ENCODE measurements at places on chromosomes 11 and 22.

DNA sequence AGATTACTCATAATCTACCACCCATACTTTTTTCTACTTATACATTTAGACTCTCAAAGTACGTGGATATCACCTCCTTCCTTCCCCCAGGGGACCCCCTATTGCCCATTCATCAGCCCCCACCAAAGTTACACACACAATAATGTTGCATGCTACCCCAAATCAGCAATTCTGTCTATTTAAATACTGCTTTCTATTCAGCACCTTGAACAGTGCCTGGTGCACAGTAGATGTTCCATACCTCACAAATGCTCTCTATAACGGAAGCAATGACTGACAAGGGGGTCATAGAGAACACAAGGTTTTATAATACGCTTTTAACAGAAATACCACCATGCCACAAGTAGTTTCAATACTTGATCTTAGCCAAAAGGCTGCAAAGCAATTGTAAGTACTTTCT lies 370.7 kb downstream of the MIAT start:
- DNase-seq: no peak

DNA sequence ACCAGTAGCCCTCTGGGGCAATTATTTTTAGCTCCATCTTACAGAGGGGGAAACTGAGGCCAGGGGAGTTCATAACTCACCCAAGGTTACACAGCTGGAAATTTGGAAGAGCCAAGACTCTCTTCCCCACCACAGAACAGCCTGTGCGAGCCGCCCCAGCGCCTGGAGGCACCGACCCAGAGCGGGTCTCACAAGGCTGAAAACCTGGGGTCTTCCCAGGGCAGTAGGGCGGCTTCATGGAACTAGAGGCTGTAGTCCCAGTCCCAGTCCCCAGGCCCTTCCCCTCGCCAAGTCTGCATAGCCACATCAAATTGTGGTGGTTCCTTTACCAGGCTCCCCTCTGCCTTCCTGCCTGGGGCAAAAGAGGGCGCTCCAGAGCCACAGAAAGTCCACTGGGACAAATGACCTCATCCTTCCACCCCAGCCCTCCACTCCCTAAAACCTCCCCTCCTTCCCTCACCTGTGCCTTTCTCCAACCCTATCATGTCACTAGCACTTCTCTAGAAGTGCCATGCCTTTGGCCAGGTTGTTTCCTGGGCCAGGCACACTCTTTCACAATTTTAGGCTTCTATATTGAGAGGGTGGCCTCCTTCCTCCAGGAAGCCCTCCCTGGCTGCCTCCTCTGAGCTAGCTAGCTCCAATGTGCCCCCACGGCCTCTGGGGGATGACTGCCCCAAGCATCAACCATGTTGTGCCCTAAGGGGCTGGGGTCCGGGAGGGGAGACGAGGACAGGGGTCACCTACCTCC lies 15.2 kb upstream of the CDC42EP1 start:
- no peak for DNase-seq

DNA sequence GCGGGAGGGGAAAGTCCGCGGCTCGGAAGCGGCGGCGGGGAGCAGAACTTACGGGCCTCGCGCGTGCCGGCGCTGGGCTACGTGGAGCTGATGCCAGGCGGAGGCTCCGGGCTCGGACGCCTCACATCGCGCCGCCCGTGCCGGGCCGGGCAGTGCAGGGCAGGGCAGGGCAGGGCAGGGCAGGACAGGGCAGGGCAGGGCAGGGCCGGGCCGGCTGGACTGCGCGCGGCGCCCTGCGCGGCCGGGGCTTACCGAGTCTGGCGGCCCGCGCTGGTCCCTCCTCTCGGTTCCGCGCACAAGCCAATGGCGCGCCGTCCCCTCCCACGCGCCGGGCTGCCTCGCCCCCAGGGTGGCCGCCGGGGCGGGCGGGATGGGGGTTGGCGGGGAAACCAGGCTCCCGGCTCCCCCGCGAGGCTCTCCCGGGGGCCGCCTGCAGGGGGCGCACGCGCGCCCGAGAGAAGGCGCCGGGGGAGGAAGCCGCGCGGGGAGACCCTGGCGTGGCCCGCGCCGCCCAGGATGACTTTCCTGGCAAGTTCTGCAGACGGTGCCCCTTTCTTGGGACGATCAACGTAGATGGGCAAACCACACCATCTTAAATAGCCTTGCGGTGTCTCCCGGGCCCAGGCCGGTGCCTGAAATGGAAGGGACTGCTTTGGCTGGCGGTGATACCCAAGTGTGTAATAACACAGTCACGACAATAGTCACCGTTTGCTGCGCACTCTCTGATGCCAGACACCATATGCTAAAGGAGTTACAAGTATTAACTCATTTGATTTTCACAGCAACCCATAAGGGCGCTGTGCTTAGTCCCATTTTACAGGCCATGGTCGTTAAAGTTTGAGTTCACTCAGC lies at the start of gene TP53I11:
Gene TP53I11 (minus strand): TSS at position 259 of the 852 bp plus-strand sequence. CDS start 12,548 bp downstream, outside the sequence.
- no peak for DNase-seq

DNA sequence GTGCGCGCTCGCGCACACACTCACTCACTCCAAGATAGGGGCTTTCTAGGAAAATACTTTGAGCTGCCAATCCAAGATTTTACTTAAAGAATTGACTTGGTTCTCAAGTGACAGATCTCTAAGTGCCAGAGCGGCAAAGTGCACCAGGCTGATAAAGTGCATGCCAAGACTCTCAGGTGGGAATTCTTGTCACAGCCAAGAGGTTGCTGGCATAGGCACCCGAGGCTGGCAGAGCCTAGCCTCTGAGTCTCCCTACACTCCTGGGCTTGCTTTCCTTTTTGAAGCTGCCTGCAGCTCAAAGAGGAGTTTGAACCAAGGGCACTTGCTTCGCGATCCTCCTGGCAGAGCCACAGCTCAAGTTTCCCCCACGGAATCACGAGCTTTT lies 2.5 kb upstream of the ADM start:
- DNase-seq: no peak

- no peak for DNase-seq
Observed at GRCh38 chr11:117933475-117933874, 4.3 kb upstream of the TMPRSS13 start.

DNA sequence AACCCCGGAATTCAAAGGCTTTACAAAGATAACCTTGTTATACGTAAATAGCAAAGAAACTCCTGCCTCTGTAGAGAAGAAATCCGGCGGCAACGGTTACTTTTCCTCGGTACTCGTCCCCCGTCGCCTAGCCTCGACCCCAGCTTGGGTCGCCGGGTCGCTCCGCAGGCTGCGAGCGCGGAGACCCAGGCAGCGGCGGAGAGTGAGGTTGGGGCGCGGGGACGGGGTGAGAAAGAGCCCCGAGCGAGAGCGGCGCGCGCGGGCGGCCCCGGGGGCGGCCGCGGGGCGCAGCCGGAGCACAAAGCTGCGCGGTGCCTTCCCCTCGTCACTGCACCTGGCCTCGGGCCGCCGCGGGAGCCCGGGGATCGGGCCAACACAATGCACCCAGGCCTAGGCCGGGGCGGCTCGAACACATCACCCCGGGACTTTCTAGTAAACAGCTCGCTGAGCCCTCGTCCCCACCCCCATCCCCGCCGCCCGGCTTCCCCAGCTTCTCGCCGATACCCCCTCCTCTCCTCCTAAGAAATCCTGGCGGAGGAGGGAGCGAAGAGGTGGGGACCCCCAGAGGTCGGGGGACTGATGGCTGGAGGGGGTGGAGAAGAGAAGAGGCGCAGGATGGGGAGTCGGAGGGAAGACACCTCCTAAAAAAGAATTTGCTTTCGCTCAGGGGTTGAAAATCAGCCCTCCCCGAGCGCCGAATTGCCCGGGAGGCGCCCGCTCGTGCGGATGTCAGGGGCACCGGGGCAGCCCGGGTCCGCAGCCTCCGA lies 845 bp downstream of the MPPED2 start:
- no peak for DNase-seq

DNA sequence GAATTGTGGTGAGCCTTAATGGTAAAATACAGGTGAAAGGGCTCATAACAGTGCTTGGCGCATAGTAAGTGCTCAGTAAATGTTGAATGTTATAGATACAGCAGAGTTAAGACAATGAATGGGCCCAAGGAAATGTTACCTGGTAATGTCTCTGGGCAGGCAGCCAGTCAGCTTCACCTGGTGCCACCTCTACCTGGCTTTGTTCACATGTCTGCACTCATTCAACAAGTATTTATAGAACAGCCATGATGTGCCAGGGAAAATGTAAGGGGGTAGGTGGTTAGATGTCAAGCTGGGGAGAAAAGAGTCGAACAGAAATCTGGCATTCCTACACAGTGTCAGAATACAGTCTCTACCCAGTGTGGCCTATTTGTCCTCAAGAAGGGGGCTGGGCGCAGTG lies 238.8 kb upstream of the SYN3 start:
- DNase-seq: no peak

DNA sequence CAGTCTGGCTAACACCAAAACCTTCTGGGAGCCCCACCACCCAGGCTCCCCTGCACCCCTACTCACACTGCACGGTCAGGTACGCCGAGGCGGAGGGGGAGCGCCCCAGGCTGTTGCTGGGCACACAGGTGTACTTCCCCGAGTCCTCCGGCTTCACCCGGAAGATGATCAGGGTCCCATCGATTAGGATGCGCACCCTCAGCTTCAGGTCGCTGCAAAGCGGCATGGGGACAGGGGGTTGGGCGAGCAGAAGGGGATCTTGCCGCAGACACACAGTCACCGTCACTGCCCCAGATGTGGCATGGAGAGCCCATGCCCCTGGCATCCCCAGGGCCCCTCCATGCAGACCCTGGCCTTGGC lies 21.2 kb downstream of the IGSF9B start:
- DNase-seq: no peak

GRCh38 chr11:47414685-47415070 lies 6.3 kb downstream of the SLC39A13 start:
- DNase-seq: no peak

DNA sequence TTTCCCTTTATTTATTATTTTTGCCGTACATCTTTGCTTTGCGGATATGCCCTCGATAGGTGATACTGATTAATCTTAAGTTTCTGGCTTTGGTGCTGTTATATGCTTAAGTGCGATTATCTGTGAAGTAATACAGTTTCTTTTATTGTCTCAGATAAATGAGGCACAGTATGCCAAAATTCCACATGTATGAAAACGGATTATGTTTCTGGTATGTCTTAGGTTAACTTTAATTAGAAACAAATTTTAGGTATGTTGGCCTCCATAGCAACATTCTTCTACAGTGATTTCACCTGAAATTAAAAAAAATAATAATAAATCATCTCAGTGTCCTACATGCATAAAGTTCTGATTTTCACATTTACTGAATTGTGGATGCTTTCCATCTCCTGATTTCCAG lies 119.2 kb downstream of the ARHGAP42 start:
- no peak for DNase-seq

- DNase-seq: no peak
Observed at GRCh38 chr11:117172724-117173421, 5.7 kb upstream of the SIDT2 start.

GRCh38 chr11:86676533-86677154 lies 4.2 kb upstream of the ME3 start:
- no peak for DNase-seq

DNA sequence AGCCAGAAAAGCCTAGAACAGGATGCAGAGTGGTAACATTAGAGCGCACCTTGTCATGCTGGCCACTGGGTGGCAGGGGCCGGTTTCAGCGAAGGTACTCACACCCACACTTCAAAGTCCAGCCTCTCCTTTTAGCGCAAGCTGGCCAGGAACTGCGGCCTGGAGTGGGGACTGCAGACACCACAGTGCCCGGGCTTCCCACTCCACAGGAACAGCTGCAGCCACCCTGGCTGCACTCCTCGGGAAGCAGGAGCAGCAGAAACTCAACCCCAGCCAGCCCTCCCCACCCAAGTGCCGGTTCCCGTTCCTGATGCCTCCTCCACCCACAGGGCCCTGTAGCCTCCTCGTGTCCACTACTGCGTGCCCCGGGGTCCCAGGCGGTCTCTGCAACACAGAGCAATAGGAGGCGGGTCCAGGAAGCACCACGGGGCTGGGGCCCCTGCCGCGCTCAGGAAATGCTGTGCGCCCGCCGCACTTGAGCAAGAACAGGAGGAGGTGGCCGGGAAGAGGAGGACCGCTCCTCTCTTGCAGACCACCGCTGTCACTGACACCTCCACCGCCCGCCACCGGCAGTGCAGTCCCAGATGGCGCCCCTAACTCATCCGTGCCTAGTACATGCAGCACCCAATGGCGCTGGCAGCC lies 2.2 kb downstream of the RFPL2 start:
- DNase-seq: peak; percentile 82

- no peak for DNase-seq
Observed at GRCh38 chr11:9041747-9042146, 37.9 kb upstream of the NRIP3 start.

DNA sequence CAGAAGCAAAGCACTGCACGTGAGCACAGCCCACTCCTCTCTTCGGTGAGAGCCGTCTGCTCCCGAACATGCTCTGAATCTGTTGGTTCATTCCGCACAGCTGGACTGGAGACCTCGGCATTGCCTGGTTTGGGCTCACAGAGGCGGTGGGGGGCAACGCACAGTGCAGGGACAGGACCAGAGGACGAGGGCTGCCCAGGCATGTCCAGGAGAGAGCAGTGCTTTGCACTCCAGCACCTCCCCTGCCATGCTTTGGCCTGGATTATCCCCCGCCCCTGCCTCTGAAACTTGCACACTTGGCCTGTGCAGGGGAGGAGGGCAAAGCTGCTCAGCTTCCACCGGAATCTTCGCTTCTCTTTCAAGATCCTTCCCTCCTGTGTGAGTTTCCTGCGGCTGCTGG lies 536.5 kb downstream of the BRD1 start:
- no peak for DNase-seq

DNA sequence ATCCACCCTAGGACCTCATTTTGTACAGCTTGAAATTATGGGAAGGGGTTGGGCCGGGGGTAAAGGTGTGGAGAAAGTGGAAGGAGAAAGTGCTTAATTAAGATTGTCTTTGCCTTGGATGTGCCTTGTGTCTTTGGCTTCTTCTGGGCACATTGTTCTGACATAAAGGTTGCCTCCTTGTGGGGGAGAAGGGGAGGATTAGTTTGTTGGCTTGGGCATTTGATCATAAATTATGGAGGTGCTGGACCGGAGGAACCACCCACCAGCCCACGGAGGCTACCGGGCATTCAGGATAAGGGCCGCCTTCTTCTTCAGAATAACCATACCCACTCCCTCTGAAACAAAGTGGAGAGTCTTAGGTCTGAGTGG lies 1.3 kb downstream of the PAFAH1B2 start:
- DNase-seq: no peak

- DNase-seq: no peak
Observed at GRCh38 chr11:97574976-97575665, 1185.3 kb downstream of the JRKL start.

GRCh38 chr11:69238573-69239351 lies 55.2 kb upstream of the MYEOV start:
- no peak for DNase-seq

GRCh38 chr11:57763568-57763967 lies 2.0 kb downstream of the CTNND1 start:
- DNase-seq: no peak
